ENCODE measurements at places on chromosomes 6 and 20.

GRCh38 chr20:9817654-9818053 lies 21.2 kb downstream of the PAK5 start:
- DNase-seq = no peak

DNA sequence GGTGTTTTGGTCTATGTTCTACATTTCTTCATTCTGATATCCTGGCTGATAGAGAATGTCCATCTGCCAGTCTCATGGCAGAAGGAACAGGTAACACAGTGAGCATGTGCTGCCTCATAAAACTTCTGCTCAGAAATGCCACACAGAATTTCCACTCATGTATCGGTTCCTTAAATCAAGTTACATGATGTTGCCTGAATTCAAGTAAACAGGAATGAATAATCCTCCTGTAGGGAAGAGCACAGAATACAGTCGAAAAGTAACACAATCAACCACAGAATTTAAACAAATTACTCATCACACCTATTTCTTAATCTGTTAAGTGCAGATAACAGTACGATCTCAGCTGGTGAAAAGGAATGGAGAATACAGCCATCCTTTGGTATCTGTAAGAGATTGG lies 74.7 kb downstream of the FAM217A start:
- DNase-seq = no peak

DNA sequence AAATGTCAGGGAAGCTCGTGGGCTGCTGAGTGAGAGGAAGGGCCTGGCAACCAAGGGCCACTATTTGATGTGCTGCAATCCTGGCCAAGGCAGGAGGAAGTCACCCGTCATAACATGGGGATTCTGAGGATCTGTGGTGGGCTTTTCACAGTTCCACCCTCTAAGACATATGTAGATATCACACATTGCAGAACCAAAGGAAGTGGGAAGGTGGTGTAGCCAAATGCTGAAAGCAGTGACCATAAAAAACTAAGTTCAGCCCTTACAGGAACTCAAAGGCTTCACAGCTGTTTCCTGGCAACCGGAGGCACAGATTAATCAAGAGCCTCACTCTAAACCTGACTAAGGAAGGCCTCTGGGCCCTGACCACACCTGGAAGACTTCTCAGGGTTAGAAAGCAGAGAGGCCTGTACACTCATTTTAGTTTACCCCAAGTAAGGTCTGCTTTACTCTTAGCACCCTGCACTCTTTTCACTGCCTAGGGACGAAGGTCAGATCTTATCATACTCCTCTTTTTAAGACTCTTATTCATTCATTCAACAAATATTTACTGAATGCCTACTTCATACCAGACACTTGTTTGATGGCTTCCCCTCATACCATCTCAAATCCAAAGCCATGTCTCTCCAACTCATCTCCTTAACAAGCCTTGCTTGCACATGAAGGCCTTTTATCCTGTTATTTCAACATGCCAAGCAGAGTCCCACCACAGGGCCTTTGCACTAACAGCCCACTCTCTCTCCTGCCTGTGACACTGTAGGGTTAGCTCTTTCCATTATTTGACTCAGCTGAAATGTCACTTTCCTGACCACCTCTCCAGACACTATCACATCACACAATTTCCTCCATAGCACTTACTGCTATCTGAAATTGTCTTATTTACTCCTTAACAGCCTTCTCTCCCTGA lies 2.6 kb downstream of the UBE2V1 start:
- no peak for DNase-seq

DNA sequence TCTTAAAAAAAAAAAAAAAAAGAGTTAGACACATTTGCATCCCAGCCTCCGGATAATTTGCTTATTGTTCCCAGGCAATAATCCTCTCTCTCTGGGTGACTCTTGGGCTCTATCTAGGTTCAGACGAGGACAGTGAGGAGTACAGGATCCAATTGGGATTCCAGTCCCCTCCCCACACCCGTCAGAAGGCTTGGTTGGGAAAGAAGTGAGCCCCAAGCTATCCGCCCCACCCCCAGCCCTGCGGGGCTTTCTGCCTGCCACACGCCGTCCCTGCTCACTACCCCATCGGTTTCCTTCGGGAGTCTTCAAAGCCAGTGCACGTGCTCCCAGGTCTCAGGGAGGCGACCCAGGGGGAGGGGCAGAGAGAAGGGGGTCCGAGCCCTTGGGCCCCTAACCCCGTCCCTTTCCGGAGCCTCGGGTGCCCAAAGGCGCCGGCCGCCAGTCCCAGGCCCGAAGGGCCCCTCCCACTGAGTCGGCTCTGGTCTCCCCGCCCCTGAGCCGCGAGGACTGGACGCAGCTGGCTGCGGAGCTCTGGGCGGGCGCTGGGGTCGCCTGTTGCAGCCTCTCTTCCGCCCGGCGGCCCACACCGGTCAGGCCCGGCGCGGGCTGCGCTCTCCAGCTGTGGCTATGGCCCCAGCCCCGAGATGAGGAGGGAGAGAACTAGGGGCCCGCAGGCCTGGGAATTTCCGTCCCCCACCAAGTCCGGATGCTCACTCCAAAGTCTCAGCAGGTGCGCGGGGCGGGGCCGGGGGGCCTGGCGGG lies 2.5 kb downstream of the MYMX start:
- no peak for DNase-seq

- no peak for DNase-seq
Observed at GRCh38 chr20:4112481-4113421, 97.4 kb upstream of the RNF24 start.

DNA sequence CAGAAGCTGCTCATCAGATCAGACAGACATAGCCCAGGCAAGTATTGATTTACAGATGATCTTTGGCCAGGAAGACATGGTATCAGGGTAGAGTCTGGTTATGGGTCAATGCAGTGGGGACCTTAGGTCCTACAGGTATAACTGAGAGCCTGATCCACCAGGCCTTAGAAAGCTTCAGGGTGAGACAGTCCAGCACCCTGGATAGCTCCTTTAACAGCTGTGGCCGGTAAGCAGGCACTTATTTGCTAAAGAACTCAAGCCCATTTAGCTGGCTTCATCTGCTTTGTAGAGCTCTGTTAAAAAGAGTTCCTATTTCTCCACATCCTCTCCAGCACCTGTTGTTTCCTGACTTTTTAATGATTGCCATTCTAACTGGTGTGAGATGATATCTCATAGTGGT lies 39.6 kb downstream of the ESR1 start:
- no peak for DNase-seq

- no peak for DNase-seq
Observed at GRCh38 chr6:3542032-3542640, 85.3 kb upstream of the SLC22A23 start.

DNA sequence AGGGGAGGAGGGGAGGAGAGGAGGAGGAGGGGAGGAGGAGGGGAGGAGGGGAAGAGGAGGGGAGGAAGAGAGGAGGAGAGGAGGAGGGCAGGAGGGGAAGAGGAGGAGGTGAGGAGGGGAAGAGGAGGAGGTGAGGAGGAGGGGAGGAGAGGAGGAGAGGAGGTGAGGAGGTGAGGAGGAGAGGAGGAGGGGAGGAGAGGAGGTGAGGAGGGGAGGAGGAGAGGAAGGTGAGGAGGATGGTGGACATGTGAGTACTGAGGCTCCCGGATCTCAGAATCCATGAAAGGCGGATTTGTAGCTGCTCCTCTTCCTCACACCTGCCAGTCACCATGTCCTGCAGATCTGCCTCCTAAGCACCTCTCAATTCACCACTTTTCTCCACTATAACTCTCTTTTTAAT lies 59.8 kb downstream of the PSMB1 start:
- DNase-seq = no peak

GRCh38 chr20:49405062-49405683 lies 77.3 kb downstream of the KCNB1 start:
- DNase-seq = no peak

- no peak for DNase-seq
Observed at GRCh38 chr6:37798436-37799262, 20.9 kb upstream of the ZFAND3 start.

DNA sequence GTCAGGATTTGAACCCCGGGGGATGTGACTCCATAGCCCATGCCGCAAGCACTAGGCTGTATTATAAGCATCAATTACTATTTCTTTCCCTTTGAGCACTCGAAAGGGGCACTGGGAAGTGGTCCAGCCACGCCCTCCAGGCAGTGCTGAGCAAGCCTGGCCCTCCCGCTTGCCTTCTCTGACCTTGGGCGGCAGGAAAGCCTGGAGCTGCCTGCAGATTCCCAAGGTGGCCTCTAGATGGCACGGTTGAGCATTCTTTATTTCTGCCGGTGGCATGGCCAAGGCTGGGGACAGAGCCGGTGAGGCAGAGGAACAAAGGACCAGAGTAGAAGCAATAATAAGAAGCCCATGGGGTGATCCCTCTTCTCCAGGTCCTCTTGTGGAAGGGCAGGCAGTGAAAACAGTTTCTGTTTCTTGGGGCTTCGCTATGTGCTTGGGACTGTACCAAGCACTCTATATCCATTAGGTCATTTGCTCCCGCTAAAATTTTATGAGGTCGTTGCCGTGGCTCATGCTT lies 32.0 kb downstream of the ARHGAP40 start:
- DNase-seq = peak; percentile 26
